Bronchial epithelial cell (primary cell): ENCODE measurements at places on chromosomes 16 and 17.

DNA sequence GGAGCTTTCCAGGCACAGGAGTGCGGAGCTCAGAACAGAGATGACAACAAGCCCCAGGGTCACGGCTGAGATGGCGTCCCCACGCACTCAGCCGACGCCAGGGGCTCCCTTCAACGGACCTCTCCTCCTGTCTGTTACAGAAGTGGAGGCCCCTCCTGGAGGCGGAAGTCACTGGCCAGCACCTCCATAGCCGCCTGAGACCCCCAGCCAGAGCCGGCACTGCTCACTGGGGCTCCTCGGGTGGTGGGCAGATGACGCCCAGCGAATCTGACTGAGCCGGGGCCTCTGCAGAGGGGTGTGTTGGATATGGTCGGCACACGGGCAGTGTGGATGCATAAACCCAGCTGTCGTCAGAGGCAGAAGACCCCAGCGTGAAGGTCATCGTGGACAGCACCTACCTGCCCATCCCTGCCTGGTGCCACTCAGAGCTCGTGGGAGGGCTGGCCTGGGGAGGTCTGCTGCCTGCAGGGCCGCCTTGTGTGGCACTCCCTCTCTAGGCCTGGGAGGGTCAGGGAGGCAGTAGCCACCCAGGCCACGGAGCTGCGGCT, 20.0 kb downstream of the NDUFAF8 start:
- DNase-seq = no peak

- peak; percentile 65 for DNase-seq
Observed at GRCh38 chr16:68297908-68298307, 12.8 kb downstream of the SLC7A6OS start.

DNA sequence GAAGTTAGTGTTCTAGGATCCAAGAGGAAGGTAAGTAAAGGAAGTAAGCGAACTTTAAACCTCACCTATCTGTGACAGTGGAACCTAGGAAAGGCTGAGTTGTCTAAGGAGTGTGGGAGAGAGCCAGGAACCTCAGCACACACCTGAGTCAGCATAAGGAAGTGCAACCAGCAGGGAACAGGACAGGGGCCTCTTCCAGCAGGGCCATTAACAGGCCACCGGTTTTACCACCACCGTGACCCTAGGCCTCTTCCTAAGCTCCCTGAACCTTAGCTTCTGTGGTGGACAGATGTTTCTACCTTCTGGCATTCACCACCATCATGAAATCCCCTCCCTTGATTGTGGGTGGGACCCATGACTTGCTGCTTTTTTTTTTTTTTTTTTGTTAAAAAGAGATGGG, 26.7 kb upstream of the GPATCH8 start:
- DNase-seq = peak; percentile 32

GRCh38 chr16:50360779-50361178, 8.0 kb downstream of the BRD7 start:
- DNase-seq = peak; percentile 11

- DNase-seq = no peak
Observed at GRCh38 chr17:58998871-58999270, 107.8 kb downstream of the TRIM37 start.
